ENCODE measurements at places on chromosomes 1 and 21.
A peak's percentile ranks its signal among the peaks of the same experiment; 100 is the strongest.

DNA sequence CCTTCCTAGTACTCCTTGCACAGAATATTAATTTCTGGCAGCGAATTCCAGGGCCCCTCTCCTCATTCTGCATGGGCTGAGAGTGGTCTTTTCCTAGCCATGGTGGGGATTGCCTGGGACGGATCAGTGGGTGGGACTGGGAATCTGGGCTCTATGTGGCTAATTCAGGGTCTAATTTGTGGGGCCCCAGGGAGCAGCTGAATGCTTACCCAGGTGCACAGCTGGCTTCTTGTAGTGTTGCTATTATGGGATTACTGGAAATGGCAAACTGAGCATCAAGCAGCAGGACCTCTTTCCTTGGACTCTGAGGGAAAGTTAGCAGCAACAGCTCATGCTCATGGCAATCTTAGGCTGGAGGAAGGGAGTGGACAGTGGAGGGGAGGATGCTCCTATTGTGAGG lies 187.1 kb upstream of the CACNA1E start:
- DNase-seq: no peak

DNA sequence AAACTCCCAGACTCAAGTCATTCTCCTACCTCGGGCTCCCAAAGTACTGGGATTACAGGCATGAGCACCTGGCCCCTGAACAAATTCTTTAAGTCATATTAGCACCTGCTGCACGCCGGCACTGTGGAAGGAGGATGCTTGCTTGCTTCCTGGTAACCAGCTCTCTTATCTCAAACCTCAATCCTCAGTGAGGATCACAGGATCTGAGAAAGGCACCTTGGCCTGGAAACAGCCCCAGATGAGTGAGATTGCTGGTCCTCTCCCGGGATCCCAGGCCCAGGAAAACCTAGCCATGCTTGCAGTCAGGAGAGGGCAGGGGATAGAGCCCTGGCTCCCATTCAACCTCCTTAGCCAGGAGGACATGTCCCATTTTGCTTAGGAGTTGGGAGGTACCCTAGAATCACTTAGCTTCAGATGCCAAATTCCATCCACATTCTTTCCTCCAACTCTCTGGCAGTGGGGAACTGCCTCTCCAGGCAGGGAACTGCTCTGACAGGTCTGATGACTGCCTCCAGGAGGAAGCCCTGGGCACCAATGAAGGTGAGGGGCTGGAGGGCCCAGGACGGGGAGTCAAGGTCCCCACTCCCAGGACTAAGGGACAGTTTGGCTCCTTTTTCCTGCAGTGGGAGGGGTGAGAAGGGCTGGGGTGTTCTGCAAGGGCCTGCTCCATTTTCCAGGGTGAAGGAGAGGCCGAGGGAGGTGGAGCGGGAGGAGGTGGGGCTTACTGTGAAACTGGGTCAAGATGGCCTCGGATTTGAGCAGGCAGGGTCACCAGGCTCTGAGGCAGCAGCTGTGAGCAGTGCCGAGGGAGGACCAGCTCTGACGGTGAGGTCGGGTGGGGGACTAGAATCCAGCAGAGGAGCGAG lies 9.5 kb downstream of the GPR37L1 start:
- DNase-seq: no peak

DNA sequence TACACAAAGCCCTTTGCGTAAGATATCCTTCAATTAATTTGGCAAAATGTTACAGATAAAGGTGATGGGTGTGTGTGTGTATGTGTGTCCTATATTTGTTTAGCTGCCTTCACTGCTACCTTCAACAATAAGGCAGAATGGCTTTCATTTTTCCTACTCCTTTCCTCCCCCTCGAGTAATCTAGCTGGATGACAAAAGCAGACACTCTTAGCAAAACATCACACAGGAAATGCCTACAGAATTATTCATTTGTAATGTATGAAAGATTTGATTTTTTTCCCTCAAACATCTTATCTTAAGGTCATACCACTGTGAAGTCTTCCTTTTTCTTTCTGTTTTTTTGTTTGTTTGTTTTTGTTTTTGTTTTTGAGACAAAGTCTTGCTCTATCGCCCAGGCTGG lies 10.6 kb downstream of the PTPN22 start:
- no peak for DNase-seq

- no peak for DNase-seq
Observed at GRCh38 chr1:107525961-107526360, 385.1 kb downstream of the NTNG1 start.

DNA sequence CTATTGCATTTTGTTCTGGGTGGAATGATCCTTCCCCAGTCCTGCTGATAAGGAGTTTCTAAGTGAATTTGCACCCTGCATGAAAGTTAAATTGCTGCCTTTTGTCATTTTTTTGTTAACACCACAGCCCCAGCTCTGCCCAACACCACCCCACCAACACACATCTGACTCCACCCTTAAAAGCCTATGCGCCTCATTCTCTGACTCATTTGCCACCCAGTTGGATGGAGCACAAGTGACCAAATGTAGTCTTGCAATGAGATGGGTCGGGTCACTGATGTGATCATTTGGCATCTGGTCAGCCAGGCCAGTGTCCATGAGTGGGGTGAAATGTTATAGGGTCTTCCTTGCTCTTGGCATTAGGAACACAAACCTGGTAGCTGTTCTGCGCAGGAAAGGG lies 256.8 kb downstream of the KAZN start:
- no peak for DNase-seq

DNA sequence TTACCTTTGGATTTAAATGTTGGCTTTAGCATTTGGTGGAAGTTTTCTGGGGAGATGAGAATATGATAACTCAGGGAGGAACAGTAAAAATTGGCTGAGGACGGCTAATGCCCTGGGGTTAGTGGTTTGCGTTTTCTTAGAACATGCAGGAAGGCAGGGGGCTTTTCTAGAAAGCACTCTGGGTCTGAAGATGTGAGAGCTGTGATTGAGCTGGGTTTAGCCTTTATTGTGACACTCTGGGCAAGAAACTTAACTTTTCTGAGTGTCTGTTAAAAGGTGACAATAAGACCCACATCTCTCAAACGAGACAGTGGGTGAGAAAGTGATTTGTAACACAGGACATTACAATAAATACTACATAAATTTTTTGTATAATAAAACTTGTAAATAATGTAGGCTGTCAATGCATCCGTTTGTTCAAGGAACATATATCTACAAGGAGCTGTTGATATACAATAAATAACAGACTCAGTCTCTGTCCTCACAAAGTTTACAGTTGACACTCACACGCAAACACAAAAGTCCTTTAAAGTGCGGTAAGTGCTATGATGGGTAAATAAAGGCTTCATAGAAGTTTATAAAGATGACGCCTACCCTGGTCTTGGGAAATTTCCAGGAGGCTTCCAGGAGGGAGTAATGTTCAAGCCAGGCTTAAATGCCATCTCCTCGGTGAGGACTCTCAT lies 49.5 kb upstream of the MRPS6 start:
- DNase-seq: no peak

DNA sequence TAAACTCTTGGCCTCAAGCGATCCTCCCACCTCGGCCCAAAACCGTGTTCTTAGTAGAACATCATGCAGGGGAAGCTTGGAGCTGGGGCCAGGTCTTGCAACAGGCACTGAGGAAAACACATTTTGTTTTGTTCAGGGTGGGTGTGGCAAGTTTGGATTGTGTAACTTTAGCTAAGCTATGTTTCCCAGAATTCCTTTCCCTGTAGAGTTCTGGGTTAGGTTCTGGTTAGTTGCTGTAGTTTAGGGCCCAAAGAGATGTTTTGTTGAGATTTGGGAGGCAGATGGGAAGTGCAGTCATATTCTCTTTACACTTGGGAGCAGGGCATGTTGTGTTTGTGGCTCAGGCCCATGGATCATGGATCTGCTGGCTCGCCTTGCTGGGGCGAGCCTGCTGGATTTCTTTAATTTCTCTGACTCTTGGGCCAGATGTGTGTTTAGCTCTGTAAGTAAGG lies 24.0 kb downstream of the PLA2G5 start:
- no peak for DNase-seq

- no peak for DNase-seq
Observed at GRCh38 chr1:5967351-5968160, 24.7 kb downstream of the NPHP4 start.

GRCh38 chr1:6915999-6916565 lies 130.8 kb downstream of the CAMTA1 start:
- no peak for DNase-seq

DNA sequence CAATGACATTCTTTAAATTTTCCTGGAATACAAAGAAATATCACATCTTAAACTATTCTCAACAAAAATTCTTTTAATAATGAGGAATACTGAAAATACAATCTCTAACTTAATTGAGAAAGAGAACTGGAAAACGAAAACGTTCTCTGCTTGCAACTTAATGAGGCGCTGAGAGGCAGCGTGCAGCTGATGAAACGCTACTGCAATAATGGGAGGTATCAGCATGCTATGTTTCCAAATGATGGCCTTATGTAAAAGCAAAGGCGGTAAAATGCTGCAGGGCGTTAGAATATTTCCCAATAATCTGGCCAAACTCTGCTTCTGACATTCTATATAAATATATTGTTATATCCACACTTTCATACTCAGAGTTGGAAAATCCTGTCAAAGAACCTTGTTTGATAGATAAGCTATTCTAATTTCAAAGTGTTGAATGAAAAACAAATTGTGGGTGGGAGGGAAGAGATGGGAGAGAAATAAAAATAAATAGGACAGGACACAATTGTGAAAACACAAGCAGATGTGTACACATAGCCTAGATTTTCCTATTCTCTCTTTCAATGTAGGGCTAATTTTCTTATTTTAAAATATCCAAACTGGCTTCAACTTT lies 70.9 kb downstream of the APP start:
- DNase-seq: no peak

DNA sequence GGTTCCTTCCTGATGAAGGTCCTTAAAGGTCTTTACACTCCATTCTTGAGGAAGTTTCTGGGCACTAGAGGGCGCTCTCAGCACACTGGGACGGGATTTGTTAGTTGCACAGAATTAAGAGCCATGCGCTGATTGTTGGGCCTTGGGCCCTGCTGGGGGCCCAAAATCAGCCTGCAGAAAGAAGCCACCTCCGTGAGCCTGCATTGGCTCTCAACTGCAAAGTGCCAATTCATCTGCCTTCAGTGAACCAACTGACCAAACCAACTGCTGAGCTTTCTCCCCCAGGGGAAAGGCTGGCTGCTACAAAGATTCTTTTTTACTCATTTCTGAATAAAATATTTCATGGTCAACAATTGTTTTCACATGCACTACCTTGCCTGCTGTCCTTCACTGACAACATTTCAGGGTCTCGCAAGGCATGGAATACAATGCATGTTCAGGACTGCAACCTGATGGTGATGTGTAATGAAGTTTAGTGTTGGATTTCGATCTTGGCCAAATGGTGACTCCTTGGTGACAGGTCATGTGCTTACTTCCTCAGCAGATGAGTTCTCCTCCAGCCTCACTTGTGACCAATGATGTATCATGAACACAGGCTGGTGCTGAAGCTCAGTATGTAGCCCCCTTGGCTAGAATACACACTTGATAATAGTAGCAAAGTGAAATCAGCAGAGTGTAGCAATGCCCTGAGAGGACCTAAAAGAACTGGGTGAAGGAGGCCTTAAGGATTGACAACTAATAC lies 45.7 kb upstream of the PRDX6 start:
- DNase-seq: peak; percentile 68

DNA sequence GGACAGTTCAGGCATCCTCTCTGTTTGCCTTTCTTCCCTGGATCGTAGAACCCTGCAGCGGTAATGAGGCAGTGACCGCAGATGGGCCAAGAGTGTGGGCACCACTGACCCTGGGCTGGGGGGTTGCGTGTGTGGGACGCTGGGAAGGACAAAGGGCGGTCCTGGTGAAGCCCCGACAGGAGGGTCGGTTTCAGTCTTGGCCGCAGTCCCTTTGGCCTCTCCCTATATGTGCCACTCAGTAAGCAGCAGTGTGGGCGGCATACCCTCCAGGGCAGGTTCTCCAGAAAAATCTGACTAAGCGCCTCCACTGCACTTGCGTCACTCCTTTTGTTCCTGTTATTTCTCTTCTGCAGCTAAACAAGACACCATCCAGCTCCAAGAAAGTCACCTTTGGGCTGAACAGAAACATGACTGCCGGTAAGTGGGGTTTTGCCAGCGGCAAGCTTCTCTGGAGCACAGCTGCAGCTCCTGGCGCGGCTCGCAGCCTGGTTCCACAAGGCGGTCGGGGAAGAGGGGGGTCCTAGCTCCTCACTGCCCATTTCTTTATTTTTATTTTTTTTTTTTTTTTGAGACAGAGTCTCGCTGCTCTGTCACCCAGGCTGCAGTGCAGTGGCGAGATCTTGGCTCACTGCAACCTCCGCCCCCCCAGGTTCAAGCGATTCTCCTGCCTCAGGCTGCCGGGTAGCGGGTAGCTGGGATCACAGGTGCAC lies 27.7 kb upstream of the PDXK start:
- no peak for DNase-seq

DNA sequence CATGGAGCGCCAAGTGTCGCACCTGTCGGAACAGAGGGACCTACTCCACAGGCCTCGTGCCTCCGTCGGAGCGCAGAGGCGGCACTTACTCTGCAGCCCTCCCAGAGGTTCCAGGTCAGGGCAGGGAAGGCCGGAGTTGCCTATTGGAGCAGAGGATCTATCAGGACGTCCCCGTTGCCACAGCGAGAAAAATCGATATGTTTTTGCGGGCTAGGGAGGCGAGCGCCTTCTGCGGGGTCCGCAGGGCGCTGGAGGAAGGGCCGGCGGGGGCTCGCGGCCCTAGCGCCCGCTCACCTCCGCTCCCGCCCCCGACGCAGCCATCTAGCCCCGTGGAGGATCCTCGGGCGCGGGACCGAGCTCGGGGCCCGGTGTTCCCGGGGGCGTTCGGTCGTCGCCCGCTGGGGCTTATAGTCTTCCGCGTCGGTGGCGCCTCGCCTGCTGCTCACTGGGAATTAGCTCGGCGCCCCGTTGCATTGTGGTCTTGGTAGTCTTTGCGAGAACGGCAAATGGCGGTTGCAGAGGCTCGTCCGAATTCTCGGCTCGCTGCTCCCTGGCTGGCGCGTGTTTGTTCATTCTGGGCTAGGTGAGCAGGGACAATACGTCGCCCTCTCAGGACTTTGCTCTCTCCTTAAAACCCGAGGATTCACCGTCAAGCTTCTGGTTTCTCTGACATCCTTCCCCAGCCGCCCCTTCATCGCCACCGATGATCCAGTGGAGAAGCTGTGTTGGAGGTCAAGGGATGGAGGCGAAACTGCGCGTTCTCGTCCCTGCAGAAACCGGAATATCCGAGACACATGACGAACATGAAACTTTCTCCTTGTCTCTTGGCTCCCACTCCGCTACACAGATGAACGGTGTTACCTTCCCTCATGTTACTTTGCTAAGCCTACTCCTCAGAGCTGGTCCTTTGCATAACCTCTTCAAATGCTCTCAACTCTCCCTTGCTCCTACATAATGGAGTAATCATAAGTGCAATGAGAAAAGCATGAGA lies at the start of gene JTB:
JTB (minus strand) TSS at position 425 of the 991 bp plus-strand sequence; CDS start at position 3, 422 bp downstream.
- DNase-seq: peak; percentile 63

DNA sequence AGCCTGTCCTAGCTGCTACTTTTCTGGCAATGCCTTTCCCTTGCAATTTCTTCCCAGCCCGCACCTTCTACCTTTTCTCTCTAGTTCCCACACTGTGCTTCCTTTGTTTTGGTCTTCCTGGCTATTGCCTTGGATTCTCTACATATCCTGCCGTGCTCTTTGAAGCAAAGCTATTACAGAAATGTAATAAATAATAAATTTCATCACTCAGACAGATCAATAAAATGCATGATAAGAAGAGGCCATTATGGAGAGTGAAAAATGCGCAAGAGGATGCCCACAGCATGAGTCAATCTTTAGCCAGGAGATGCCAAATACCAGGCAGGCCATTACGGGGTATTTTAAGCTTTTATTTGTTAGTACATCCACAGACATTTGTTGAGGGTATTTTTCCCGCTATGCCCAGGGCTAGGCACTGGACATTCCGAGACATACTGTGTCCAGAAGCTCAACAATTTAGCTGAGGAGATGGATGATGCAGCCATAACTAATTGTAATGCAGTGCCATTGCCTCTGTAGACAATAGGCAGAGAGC lies 163.6 kb downstream of the ST6GALNAC3 start:
- no peak for DNase-seq
